ENCODE measurements at places on chromosomes 13 and 19.

- DNase-seq, result no peak
These were observed 232.2 kb downstream of the TUBA3C start for GRCh38 chr13:18949489-18949761.

- no peak for DNase-seq
These were observed 1204.5 kb upstream of the SLC10A2 start for GRCh38 chr13:104270731-104271130.

DNA sequence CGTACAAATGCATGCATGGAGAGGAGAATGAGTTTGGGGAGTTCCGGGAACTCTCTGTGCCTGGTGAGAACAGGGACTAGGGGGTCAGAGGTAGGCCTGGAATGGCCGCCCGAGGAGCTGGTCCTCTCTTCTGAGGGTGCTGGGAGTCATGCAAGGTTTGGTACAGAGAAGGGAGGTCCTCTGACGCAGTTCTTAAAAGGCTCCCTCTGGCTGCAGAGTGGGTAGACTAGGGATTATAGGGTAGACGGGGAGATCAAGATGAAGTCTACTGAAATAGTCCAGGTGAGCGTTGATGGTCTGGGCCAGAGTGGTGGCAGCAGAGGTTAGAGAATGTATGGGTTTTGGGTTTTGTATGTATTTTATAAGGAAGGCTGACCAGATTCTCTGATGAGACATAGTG, 796 bp downstream of the ZNF304 start:
- DNase-seq, result no peak

DNA sequence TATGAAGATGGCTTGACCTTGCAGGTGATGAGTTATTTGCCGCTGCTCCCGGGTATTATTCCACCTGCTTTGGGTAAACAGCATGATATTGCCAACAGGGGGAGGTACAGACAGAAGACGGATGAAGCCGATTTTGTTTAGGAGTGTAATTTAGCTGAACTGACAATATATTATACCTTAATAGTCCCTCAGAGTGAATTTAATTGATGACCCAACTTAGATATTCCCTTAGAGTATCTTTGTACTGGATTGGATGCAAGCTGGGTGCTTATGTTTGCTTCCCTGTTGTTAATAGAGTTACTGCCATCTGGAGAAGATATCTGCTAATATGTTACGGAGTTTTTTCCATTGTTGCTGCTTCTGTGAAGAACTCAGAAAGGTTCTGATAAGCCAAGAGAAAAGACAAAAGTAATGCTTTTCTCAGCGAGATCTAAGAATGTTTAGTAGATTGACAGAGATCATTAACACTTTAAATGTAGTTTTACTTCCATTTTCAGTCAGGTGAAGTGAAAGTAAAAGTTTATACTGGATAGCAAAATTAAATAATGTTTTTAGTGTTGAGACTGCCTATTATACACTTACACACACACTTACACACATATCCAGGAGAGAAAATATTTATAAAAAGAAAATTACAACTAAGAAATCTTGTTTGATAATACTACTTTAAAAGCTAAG, 2220.8 kb upstream of the PCDH20 start:
- DNase-seq, result no peak

- DNase-seq, result no peak
These were observed 95.1 kb upstream of the ARHGEF7 start for GRCh38 chr13:111020021-111020420.

All from CD4-positive, alpha-beta T cell treated with Interferon alpha-2 for 1 hour (primary cell).